Ammon's horn (tissue), 1 donor: ENCODE measurements at places on chromosomes 11 and 22.
A peak's percentile ranks its signal among the peaks of the same experiment; 100 is the strongest.

DNA sequence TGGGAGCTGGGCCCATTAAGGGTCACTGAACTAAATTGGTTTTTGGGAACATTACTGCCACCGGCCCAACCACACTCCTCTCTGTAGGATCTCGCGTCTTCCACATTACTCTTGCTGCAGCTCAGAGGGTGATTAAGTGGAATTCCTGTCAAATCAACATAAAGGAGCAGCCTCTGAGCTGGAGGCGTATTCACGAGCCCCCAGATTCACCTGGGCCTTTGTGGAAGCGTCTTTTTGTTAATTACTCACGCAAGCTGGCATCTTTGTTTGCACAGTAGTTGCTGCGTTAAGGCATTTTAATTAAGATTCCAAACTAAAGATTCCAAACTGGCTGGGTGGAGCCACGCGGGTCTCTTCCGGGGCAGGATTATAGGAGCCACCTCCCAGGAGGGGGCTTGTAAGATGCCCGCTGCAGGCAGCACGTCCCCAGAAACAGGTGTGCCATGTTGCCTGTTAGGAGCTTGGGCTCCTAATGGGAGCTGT lies 21.5 kb upstream of the RFPL3 start:
- no peak for DNase-seq

DNA sequence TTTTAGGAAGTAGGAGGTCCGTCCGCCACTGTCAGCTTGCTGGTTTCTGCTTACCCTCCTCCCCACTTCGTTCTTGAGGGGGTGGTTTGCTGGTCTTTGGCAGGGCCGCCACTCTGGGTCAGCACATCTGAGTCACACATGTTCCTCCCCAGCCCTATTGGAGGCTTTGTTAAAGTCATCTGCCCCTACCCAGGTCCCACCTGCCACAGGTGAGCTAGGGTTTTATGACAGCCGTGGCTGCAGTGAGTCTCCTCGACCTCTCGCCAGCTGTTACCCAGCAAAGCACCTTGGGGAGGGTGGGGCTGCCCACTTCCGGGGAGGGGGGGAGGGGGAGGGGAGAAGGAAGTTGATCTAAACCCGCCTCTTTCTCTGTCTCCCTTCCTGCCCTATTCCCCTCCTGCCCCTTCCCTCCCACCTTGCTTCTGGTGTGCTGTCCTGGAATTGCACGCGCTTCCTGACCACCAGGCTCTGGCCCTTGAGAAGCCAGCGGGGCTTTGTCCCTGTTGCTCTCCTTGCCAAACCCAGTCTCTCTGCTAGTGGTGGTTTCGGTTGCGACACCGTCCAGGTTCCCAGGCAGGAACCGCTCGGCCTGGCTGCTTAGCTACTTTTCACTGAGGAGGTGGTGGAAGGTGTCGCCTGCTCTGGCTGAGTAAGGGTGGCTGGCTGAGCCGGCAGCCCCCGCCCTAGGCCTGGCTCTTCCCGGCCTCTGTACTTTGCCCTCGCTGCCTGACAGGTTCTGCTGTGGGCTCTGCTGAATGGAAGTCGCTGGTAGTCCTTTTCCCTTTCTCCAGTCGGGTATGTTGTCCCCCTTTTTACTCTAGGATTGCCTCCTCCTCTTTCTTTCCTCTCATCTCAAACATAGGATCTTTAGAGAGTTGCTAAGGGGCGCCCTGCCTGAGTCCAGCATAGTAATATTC lies 28.5 kb downstream of the RCOR2 start:
- DNase-seq, result peak; percentile 40

DNA sequence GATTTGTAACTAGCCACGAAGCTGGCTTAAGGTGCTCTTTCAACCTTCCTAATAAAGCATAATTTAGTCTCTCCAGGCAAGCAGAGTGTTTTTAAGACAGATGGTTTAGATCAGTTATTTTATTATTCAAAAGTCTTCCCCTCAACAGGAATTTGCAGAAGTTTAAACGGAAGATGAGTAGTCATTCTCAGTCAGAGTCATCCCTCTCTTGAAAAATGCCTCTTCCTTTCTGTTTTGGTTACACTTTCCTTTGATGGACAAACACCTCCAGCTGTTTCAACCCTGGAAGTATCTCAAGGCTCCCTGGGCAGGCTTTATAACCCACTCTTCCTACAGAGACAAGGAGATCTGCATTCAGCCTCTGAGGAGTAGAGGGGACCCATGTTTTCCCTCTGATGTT lies 60.3 kb upstream of the POU2AF2 start:
- DNase-seq, result no peak

DNA sequence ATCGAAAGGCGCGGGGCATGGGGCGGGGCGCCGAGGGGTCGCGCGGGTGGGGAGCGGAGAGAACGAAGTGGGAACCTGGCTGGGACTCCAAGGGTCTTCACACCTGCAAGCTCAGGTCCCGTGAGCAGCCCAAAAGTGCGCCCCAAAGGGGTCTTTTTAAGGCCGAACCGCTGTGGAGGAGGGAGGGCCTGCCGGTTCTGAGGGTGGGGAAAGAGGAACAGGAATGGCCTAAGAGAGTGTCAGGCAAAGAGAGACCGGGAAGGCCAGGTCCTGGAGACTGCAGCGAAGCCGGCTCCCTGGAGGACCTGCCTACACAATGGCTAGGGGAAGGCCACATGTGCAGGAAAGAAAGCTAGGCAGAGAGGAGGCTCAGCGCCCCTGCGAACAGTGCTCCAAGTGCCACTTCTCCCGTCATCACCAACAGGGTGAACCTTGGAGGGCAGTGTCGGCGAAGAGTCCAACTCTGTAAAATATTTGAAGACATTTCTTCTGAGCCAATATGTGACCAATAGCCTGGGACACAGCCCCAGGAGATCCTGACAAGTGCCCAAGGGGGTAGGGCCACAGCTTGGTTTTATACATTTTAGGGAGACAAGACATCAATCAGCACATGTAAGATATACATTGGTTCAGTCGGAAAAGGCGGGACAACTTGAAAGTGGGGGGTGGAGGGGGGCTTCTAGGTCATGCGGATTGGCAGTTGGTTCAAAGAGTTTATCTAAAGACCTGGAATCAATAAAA lies 710 bp upstream of the DGCR2 start:
- DNase-seq, result no peak

DNA sequence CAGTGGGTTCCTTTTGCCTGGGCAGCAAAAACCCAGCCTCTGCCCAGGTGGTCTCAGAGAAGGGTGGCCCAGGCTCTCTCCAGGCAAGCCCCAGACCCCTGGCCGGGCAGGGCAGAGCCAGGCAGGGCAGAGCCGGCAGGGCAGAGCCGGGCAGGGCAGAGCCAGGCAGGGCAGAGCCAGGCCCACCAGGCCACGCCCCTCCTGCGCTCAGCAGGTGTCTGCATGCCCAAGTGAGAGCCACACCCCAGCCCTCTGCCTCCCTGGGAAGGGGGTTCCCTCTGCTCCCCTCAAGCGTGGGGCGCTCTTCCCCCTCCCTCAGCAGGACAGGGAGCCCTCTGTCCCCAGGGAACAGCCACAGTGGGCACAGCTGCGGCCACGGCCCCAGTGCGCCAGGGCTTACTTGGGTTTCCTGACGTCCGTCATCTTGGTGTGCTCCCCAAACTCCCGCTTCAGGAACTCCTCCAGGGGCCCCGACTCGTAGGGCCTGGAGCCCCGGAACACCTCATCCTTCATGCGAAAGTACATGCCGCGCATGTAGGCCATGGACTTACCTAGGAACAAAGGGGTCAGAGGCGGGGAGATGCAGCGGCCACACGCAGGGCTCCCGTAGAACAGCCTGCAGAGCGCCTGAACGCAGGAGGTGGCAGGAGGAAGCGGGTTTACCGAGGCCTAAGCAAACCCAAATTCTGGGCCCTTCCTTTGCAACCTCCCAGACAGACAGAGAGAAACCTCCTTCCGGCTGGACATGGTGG lies 10.1 kb upstream of the BAIAP2L2 start:
- DNase-seq, result no peak

DNA sequence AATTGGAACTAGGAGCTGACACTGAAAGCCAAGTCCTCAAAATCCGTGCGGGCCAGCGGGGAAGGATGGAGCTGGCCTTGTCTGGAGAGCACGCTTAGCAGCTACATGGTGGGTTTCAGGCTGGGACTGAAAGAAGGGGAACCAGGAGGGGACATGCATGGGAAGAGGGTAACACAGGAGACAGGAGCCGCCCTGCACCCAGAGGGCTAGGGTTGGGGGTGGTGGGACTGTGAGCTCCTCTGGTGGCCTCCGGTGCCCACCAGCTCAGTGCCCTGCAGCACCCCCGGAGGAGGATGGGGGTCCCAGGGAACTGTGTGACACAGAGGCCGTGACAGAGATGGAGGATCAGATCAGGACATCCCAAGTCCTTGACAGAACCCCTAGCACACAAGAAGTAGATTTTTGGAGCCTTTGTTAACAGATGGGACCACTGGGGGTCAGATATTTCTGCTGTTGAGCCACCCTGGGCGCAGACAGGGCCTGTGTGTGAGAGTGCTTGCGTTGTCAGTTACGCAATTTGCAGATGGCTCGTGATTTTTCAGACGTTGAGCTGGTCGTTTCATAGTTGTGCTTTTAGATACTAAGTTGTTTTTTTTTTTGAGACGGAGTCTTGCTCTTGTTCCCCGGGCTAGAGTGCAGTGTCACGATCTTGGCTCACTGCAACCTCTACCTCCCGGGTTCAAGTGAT lies 21.3 kb upstream of the GRAMD4 start:
- DNase-seq, result no peak

DNA sequence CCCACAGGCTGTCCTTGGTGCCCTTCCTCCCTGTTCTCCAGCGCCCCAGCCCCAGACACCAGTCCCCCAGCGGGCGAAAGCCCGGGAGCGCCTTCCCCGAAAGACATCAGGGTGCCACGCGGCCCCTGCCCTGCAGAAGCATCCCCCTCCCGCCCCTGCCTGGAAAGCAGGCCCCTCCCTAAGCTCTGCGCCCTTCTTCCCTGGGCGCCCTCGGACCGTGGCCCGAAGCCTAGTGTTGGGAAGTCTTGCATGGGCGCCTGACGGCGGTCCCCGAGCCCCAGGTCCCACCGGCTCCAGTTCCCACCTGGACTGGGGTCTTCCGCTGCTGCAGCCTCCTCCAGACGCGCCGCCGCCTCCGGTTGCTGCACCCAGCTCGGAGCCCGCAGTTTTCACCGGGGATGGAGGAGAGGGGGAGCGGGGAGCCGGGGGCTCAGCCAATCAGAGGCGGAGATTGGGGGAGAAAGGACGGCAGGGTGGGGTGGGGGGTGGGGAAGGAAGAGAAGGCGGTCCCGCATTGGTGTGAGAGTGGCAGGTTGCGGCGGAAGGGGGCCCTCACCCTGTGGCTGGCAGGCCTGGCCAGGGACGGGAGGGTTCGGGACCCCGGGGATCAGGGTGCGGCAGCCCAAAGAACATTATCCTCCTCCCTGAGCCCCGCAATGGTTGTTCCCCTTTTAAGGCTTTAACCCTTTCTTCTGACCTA lies at the start of gene THY1:
Gene THY1, minus strand, starts transcription at position 364 of the 700 bp plus-strand sequence. CDS start 2,267 bp downstream, outside the sequence.
- peak; percentile 70 for DNase-seq

GRCh38 chr22:43293259-43293654 lies 49.9 kb downstream of the SCUBE1 start:
- DNase-seq, result no peak

DNA sequence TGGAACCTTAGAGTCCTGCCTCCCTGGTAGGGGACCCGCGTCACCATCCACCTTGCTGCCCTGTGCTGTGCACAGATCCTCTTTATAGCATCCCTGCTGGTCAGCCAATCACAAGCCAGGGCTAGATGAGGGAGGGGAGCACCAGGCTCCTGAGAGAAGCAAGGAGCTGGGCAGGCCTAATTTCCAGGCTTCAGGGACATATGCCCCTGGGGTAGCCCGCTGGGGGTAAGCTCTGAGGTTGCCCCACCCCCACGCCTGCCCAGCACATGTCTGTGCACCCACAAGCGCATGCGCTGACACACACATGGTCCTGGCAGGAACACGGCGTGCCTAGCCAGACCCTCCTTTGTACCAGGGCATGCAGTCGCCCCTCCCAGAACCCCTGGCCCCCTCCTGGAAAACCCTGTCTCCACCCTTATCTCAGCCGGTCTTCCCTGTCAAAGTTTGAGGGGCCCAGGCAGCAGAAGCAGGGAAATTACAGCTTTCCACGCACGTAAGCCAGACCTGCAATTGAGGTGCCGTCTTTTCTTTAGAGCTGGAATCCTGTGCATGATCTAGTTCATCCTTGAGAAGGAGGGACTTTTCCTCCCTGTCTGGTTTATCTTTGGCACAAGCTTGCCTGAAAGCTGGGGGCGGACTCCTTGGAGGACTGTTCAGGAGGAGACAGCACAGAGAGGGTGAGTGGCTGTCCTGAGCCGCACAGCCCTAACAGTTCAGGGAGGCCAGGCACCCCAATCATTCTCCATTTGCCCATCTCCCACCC lies 2.1 kb downstream of the SSTR3 start:
- DNase-seq, result no peak

DNA sequence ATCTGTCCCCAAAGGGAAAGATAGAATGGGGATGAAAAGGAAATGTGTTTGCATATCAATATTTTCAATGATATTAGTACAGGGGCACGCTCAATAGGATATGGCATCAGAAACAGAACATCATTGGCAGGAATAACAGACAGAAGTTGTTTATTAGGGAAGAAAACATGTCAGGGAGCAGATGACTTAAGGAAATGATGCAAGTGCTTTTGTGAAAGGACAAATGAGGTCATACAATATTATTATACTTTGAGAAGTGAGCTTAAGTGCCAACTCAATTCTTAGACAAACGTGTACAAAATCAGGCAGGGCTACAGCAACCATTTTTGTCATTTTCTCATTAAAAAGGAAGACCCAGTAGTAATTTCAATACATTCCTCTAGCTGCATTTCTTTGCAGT lies 388.4 kb downstream of the SOX6 start:
- no peak for DNase-seq

DNA sequence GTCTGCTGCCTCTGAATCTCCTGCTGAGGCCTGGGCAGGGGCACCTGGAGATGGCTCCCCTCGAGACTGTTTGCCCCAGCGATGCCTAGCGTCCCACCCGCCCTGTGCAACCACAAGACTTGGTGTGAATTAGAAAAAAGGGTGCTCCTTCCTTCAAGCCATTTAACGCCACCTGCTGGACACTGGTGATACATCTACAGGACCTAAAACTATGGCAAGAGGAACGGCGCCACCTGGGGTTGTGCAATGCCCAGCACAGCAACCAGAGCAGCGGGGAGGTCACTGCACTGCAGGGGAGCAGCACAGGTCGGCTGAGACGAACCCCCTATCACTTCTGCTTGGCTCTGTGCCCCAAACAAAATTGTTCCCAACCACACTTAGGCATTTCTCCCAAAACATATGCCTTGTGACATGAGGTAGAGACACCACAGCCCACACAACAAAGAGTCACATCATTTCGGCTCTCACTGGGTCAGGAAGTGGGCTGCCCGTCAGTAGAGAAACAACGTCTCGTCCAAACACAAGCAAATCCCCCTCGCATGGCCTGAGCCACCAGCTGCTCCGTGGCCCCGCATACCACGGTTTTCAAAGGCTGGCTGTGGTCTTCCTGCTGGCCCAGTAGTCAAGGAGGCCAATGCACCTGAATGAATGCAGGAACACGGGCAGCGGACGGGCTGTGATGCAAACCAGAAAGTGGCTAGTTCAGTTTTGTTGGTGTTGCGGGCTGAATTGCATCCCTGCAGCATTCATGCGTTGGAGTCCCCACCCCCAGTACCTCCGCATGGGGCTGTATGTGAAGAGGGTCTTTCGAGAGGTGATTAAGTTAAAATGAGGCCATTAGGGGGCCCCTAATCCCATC lies 171.9 kb downstream of the SHANK2 start:
- peak; percentile 86 for DNase-seq
